ENCODE measurements at places on chromosomes 3 and 15.

GRCh38 chr3:178198329-178198728 lies 337.9 kb upstream of the KCNMB2 start:
- no peak for DNase-seq

- peak; percentile 63 for DNase-seq
These were observed 29.5 kb downstream of the CCDC12 start for GRCh38 chr3:46946856-46947545.

- DNase-seq, result no peak
These were observed 120.5 kb upstream of the LMCD1 start for GRCh38 chr3:8380904-8381704.

DNA sequence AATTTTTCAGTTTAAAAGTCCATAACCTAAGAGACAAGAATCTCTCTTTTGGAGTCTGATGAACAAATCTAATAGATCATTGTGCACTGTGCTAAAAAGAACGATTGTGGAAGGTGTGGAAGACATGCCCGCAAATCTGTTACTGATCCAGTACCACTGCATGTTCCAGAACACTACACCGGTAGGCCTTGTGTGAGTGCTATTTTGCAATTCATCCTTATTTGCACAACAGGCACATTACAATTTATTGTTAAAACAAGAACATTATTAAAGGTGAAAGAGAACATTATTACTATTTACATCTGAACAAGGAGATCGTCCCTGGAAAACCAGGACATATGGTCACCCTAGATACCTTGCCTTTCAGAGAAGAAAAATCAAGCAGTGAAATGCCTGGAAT lies 205.7 kb upstream of the NECTIN3 start:
- no peak for DNase-seq

DNA sequence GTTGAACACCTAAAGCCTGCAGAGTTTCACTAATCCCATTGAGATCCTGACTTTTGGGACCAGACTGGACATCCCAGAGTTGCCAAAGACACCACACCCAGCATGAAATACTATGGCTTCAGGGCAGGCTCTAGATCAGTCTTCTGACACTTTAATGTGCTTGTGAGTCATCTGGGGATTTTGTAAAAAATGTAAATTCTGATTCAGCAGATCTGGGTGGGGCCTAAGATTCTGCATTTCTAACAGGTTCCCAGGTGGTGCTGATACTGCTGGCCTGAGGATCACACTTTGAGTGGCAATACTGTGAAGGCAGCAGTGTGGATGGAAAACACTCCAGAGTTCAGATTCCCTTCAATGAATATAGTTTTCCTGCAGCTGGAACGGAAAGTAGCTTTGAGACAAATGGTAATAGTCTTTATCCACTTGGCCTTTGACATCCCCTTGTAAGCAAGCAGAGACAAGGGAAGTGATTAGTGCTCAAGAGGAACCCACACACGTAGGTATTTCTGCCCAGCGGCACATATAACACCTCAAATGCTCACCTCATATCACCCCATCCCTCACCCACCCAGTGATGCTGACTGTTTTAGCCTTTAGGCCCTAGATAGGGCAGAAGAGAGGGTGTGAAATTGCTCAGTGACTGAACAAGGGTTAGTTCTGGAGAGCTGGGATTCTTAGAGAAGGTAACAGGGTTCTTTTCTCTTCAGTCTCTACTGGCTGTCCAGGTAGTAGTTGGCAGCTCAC lies 51.5 kb upstream of the GSK3B start:
- no peak for DNase-seq

DNA sequence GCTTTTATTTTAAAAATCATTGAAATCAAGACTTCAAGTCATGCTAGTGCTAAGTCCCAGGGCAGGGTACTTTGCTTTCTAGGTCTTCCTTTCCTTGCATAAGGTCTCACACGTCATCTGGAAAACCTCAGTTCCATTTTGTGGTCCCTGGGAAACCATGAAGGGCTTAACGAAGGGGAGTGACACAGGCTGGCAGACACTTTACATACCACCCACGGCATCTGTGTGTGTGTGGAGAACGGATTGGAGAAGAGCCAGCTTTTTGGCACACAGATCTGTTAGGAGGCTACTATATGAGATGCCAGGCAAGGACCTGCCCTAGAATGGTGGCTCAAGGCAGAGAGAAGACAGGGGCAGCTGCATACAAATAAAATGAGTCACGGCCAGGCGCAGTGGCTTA lies 107.5 kb upstream of the NSMCE3 start:
- DNase-seq, result no peak

GRCh38 chr3:129016720-129017483 lies 15.8 kb downstream of the EFCC1 start:
- DNase-seq, result no peak

GRCh38 chr3:159739969-159740368 lies 248.7 kb upstream of the IL12A start:
- no peak for DNase-seq

DNA sequence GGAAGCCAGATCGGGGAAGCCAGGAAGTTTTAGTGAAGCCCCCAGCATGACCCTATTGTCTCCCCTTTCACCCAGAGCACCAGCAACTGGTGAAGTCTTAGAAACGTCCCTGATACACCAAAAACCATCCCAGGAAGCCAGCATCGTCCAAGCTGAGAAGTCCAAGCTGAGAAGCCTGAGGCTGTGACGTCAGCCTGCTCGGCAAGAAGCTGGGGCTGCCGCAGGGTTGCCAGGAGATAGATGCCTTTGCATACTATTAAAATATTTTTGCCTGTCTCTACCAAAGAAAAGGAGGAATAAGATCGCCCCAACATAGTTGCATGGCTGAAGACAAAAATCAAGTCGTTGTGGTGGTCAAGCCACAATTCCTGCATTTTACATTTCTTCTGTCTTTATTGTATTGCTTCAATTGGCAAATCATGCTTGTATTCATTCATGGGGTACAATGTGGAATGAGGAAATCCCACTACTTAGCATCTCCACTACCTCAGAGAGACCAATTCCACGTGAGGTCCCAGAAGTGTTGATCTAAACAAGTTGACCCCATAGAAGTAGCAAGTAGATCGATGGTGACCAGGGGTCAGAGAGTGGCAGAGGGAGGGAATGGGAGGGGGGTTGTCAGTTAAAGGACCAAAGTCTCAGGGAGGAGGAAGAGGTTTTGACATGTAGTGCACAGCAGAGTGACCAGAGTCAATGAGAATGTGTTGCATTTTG lies 19.6 kb upstream of the EMC3 start:
- DNase-seq, result no peak

GRCh38 chr15:80482696-80483095 lies 78.5 kb downstream of the ARNT2 start:
- no peak for DNase-seq

GRCh38 chr15:83310521-83311456 lies 26.3 kb upstream of the BNC1 start:
- DNase-seq, result no peak

- no peak for DNase-seq
These were observed 45.6 kb downstream of the NMD3 start for GRCh38 chr3:161266731-161267150.
